Activated CD4-positive, alpha-beta T cell treated with anti-CD3 and anti-CD28 coated beads for 24 hours (primary cell): ENCODE measurements at places on chromosomes 2 and 18.

DNA sequence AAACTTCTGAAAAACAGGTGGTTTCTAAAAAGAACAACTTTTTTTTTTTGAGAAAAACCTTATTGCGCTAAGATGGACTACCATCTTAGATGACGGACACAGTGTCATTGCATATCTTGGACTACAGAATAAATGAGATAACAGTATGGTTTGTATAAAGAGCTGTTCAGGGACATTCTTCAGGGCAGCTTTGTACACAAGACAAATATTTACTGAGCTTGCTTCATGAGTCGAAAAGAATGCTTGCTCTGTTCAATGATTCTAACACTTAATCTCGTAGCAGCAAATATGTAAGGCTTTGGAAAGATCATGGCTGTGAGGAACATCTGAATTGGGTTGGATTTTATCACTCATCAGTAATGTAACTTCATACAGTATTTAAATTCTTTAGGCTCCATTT is 282.5 kb upstream of the CWC22 start:
- DNase-seq = no peak

GRCh38 chr2:27958711-27959378 is 68.3 kb downstream of the BABAM2 start:
- no peak for DNase-seq

- DNase-seq = no peak
Measured at GRCh38 chr2:226445216-226445861, 354.3 kb downstream of the IRS1 start.

GRCh38 chr2:127104881-127105655 is 1.9 kb downstream of the BIN1 start:
- no peak for DNase-seq

GRCh38 chr2:147927053-147927588 is 82.3 kb downstream of the ACVR2A start:
- DNase-seq = no peak

DNA sequence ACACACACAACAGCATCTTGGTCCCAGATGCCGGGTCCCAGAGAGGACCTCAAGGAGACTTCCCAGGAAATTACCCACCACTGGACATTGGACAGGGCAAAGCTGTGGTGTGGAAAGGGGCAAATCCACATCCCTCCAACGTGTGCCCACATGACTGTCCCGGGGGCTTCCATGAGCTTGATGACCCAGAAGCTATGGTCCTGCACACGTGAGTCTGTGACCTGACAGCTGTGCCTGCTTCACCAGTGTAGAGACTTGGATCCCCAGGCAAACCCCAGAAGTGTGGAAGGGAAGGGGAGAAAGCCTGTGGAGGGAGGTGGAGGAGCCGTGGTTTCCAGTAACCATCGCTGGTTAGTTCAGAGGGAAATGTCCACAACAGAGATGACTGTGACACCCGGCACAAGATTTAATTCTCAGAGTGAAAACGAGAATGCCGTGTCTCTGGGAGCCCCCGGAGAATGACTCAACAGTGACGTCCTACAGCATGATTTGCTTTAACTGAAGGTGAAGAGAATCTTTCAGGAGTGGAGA is 19.1 kb upstream of the GPR55 start:
- no peak for DNase-seq

DNA sequence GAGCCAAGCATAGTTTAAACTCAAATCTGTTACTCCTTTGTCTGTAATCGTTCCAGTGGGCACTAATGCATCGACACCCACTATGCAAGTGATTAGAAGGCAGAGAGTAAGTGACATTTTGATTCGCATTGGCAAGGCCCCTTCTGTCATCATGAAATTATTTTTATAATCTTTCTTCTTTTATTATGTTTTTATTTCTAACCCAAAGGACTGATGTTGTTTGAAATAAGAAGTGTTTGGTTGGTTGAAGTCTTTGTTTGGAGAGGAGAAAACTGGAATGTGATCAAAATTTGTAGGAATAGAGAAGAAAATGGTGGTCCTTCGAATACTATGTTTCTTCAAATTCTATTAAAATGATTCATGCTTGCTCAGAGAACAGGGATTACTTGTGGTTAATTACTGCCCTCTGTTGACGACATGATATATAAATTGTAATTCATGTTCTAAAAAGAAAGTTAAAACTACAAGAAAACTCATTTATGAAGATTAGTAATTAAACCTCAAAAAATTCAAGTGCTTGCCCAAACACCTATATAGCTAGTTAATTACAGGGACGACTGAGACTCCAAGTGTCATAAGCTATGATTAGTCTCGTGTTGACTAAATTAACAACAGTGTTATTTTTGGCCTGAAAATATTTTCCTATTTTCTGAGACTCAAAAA is 26.4 kb upstream of the TFPI start:
- DNase-seq = no peak

GRCh38 chr18:68275616-68276015 is 439.3 kb downstream of the TMX3 start:
- no peak for DNase-seq

DNA sequence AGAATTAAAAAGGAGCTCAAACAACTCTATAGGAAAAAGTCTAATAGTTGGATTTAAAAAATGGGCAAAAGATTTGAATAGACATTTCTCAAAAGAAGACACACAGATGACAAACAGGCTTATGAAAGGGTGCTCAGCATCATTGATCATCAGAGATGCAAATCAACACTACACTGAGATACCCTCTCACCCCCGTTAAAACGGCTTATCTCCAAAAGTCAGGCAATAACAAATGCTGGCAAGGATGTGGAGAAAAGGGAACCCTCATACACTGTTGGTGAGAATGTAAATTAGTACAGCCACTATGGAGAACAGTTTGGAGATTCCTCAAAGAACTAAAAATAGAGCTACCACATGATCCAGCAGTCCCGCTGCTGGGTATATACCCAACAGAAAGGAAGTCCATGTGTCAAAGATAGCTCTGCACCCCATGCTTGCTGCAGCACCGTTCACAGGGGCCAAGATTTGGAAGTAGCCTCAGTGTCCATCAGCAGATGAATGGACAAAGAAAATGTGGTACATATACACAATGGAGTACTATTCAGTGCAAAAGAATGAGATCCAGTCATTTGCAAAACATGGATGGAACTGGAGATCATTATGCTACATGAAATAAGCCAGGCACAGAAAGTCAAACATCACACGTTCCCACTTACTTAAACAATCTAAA is 46.7 kb upstream of the B3GNT7 start:
- no peak for DNase-seq

GRCh38 chr2:15645720-15646385 is 54.2 kb downstream of the DDX1 start:
- DNase-seq = no peak

- no peak for DNase-seq
Measured at GRCh38 chr18:59065684-59066083, 74.0 kb upstream of the SEC11C start.

- DNase-seq = no peak
Measured at GRCh38 chr2:50672282-50672681, 359.6 kb downstream of the NRXN1 start.

DNA sequence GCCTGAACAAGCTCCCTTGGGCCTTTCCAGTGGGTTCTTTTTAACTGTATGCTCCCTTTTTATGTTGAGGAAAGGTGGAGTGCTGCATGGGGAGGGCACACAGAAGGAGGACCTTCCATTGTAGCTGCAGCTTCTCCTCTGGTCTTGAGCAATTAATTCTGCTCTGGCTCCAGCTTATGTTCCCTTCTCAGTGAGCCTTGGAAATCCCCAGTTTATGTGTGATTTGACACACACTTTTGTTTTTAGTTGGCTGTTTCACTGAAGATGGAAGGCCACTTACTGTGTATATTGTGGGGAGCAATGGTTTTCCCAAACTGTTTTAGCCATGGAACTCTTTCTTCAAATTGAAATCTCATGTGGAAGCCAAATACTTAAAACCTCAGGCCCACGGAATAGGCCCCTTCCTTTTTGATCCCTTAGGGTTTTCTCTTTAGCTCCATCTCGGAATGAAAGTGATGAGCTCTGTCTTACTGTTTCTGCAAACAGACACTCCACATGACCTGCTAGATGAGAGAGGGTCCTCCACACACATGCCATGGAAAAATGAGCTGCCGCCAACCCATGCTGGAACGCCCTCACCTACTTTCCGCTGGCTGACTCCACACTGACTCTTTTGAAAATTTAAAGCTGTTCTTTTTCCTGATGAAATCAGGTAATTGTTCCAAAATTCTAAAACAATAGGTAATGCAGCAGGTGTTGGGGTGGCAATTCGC is 280.9 kb upstream of the SIX2 start:
- no peak for DNase-seq

GRCh38 chr18:62048279-62048678 is 138.6 kb downstream of the PIGN start:
- DNase-seq = no peak

- no peak for DNase-seq
Measured at GRCh38 chr2:144501118-144501517, 18.8 kb downstream of the ZEB2 start.

- no peak for DNase-seq
Measured at GRCh38 chr2:30366199-30366691, 80.8 kb upstream of the LCLAT1 start.

DNA sequence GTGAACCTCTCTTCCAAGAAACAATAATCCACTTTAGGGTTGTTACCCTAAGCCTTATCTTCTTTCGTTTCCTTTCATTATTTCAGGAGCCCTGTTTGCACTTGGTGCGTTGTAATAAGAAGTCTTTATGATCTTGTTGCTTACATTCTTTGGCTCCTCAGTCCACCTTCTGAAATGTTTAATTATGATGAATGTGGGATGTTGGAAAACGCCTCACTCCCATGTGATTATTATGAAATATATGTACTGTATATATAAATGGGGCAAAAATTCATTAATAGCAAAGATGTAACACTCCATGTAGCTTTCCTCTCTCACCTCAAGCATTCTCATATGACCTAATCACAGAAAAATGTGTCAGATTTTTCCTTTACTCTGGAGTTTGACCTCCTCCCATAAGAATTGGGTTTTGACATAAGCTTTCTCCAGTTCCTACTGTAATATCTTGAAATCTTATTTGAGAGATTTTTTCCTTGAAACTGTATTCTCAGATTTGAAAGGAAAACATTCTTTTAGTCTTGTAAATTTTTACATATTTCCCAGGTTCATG is 397.2 kb upstream of the FANCL start:
- DNase-seq = no peak

DNA sequence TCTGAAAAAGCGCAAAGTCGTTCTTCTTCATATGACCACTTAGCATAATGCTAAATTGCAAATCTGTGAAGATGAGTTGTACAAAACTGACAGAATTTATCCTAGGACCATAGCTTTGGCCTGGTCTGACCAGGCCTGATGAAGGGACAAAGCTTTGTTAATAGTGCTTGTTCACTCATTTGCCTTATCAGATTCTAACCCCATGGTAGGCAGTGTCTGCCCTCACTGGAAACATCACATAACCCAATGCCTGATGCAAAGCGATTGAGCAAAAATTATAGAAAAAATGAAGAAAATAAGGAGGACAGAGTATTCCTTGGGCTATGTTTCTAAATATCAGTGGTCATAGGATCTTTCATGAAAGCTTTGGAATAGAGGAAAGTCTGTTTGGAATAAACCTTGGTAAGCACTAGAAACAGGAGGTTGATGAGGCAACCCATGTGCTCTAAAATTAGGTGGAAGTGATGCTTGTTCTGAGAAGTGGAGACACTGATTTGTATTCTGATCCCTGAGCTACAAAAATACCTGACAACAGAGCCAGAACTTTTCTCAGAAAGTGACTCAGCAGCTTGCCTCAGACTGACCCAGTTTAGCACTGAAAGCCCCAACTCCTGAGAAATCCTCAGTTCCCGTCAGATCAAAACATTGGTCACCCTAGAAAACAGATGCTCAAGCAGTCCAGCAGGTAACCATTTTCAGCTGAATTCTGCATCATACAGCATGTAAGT is 131.4 kb upstream of the MAPRE2 start:
- DNase-seq = no peak

- DNase-seq = no peak
Measured at GRCh38 chr2:30957591-30957990, 150.3 kb upstream of the CAPN13 start.

GRCh38 chr2:39874236-39874635 is 95.2 kb upstream of the THUMPD2 start:
- DNase-seq = no peak

- DNase-seq = no peak
Measured at GRCh38 chr2:98556344-98557033, 51.8 kb downstream of the COA5 start.

DNA sequence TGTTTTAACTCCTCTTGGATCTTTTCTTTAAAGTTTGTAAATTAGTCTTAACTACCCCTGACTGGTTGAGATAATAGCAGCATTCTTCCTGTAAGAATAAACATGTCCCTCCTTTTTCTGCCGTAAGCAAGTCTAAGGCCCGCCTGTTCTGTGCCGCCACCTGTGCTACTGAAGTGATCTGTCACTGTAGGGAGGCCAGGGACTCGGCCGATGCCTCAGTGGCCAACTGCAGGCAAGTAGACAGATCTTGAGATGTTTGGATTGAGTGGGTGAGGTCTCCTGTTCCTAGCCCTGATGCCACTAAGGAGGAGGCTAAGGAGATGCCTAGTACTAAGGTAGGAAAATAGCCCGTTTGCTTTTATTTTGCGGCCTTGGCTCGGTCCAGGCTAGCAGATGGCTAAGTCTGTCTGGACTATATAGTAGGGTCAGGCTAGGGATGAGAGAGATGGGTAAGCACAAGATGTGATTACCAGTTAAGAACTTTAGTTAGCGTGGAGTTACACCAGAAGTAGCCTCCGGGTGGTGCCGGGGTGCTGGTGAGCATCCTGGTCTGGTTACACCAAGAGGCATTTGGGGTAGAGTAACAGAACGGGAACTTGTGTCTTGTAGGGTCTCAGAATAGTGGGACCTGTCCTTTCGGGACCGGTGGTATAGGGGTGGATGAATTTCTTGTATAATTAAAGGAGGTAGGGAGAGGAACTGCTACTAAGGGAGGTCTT is 584.2 kb downstream of the SUCLG1 start:
- DNase-seq = no peak

DNA sequence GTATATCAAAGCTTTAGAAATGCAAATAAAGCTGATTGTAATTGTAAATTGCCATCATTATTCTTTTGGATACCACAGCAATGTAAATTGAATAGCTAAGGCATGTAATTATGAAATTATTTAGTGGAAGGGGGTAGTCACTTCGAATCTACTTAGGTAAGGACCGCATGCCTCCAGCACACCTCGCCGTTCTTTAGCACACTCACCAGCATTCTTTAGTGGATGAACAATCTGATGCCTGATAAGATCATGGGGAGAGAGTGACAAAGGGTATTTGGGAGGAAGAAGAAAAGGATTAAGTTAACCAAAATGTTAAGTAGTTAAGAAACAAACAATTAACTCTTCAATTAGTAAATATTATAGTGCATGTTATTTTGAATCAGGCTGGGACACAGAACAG is 46.4 kb upstream of the DSC1 start:
- DNase-seq = no peak

- DNase-seq = no peak
Measured at GRCh38 chr2:173942861-173943523, 22.2 kb downstream of the SP3 start.

- no peak for DNase-seq
Measured at GRCh38 chr2:49042488-49042887, 111.8 kb downstream of the FSHR start.

GRCh38 chr2:233387667-233388528 is 33.6 kb downstream of the DGKD start:
- DNase-seq = no peak

GRCh38 chr2:114762376-114762775 is 319.9 kb downstream of the DPP10 start:
- no peak for DNase-seq

- DNase-seq = no peak
Measured at GRCh38 chr18:67916097-67916496, 399.6 kb upstream of the DSEL start.
